ENCODE measurements at places on chromosomes 11 and 22.
A peak's percentile ranks its signal among the peaks of the same experiment; 100 is the strongest.

DNA sequence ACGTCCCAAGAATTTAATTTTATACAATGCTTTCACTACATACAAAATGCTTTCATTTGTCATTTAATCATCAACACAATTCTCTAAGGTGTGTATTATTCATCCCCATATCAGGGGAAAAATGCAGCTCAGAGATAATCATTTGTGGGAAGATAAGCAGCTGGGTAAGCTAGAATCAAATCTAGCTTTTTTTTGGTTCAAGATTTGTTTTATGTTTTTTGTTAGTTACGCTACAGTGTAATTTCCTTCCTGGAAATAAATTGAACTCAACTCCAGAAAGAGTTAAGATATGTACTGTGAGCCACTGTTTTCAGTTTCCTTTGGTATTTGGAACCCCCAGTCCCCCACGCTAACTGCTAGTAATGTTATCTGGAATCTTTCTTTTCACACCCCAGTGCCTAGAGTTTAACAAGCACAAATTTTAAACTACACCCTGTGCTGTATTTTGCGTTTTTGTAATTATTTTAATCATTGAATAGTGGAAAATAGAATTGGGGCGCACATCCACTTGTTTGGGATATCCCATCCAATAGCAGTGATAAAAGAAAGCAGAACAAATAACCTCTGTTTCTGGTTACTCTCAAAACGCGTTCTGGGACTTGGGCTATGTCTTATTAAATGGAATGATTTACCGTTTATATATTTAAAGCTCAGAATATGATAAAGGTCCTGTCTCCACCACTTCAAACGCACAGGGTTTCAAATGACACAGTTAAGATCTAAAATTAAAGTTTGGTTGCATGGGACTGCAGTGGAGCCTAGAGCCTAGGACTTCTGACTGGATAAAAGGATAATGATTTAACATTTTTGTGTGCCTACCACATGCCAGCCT, 2.1 kb upstream of the HSPA8 start:
- DNase-seq: peak; percentile 53

DNA sequence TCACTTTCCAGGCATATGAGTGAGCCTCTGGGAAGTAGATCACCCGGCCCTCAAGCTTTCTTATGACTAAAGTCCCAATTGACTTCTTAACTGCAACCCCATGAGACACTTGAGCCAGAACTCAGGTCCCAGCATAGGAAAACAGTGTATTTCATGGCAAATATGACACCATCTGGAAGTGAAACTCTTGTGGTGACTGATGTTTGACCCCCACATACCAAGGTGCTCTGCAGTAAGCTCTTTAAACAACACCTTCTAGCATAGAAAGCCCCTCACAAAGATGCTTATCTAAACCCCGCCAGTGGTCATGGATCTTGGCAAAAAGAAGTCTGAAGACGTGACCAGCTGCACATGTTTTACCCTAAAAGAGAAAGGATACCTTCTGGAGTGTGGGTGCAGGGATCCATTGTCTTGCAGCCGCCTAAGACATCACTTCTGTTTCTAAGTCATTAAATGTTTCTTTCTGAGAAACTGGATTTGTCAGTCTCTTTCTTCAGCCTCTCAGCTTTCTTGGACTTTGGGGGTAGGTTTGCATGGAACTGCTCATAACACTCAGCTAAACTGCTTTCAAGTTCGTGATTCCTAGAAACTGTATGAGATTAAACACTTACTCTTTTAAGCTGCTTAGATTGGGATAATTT, 7.4 kb upstream of the PELI3 start:
- DNase-seq: no peak

GRCh38 chr22:49208768-49209252, 618.9 kb downstream of the BRD1 start:
- peak; percentile 20 for DNase-seq

DNA sequence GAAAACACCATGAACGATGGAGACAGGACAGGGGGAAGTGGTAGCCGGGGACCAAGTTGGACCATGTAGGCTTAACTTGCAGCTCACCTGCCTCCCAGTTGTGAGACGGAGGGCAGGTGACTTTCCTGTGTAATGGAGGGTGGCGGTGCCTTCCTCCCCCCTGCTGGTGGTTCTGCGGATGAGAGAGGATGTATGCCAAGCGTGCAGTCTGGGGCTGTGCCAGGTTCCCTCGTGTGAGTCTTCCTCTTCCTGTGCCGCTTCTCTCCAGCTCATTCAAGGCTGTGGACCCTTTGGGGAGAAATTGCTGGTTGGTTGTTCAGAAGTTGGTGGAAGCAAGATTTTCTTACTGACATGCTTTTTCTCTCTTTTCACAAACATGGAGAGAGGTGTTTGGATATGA, 35.1 kb downstream of the MPPED1 start:
- DNase-seq: peak; percentile 8

DNA sequence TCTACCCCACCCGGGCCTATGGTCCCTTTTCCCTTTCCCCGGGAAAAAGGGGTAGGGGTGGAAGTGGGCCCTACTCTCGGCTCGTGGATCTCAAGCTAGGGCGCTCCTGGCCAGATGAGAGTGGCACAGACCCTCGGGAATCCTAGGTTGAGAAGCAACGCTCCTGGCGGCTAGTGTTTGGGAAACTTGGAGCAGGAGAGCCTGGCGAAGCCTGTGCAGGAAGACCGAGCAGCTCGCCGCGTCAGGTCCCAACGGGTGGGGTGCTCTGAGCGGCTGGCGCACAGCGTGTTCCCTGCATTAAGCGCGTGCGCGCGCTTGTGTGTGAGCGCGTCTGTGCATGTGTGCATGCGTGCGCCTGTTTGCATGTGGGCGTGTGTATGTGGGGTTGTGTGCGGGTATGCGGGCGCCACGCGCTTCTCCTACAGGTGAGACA, 7.1 kb upstream of the FLI1 start:
- peak; percentile 80 for DNase-seq

DNA sequence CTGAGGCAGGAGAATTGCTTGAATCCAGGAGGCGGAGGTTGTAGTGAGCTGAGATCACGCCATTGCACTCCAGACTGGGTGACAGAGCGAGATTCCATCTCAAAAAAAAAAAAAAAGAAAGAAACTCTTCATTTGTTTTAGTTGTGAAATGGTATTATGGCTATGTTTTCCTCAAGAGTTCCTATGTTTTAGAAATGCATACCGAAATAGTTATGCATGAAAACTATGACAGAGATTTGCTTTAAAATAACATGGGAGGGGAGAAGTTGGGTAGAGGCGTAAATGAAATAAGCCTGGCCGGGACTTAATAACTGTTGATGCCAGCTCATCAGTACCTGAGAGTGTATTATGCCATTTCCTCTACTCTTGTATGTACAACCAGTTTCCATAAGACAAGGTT, 48.3 kb downstream of the FEZ1 start:
- DNase-seq: no peak

DNA sequence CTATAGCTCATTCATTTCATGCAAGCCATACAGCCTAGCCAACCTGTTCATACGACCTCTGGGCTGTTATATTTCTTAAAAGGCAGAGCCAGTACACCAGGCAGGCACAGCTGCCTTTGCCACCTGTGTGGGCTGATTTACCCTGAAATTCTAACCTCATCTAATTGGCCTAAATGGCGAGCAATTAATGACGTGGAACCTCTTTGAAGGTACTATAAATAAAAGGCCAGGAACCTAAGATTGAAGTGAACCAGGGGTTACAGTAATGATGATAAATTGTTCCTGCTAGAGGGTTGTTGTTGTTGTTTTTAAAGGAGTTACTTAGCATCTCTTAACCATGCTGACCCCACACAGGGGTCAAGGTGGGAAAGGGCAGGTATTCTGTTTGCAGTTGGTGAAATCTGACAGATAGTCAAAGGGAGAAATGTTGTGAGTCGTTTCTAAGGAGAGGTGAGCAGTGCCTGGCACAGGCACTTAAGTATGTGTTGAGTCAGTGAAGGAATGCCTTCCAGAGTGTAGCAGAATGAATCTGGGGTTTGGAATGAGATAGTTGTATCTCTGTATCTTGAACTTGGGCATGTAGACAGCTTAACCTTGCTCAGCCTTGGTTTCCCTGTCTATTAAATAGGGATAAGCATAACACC, 213.5 kb upstream of the NAV2 start:
- no peak for DNase-seq

DNA sequence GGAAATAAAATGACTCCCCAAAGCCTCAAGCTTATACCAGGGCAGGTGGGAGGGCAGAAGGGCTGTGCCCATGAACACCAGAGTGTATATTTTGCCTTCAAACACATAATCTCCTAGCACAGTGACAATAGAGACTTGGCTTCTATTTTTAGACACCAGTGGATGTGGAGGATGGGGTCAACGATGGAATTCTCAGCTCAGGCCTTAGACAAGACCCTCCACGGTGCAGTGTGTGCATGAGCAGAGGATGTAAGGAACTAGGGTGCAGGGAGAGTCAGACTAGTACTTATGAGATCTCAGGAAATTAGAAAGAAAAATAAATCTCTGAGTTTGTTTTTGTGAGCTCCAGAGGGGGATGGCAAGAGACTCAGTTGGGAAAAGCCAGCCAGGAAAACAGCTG, 113.6 kb upstream of the CADM1 start:
- DNase-seq: no peak

GRCh38 chr11:1693327-1694063, 3.5 kb upstream of the KRTAP5-6 start:
- DNase-seq: peak; percentile 86

DNA sequence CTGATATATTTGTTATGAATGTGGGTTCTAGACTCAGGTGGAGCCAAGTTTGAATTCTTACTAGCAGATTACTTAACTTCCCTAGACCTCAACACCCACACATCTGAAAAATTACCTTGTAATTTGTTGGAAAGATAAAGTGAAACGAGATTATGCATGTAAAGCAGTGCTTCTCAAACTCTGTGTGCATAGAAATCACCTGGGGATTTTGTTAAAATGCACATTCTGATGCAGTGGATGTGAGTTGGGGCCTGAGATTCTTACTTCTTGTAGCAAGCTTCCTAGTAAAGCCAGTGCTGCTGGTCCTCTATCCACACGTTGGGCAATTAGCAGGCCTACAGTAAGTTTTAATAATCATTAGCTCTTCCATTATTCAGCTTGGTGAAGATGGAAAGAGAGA, 15.1 kb upstream of the CEP295 start:
- no peak for DNase-seq

- DNase-seq: no peak
Observed at GRCh38 chr11:8386134-8386864, 122.6 kb upstream of the LMO1 start.

GRCh38 chr11:118914178-118914918, 11.4 kb downstream of the BCL9L start:
- peak; percentile 87 for DNase-seq

GRCh38 chr11:133285359-133285758, 246.9 kb downstream of the OPCML start:
- no peak for DNase-seq

GRCh38 chr11:94676814-94677213, 91.3 kb upstream of the AMOTL1 start:
- no peak for DNase-seq

- DNase-seq: no peak
Observed at GRCh38 chr11:82671451-82671850, 62.2 kb downstream of the FAM181B start.

- DNase-seq: peak; percentile 42
Observed at GRCh38 chr11:11036848-11037732, 179.2 kb upstream of the ZBED5 start.

DNA sequence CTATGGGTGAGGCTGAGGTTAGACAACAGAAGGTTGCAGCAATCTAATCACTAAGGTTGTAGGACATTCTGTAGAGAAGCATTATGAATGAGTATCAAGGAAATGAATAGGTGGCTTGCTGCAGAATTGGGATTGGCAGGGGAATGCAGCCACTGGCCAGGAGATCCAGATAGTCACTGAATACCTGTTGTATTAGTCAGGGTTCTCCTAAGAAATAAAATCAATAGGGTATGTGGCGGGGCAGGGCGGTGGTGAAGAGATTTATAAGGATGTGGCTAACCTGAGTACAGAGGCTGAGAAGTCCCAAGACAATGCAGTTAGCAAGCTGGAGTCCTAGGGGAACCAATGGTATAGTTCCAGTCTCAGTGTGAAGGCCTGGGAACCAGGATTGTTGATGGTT, 163.0 kb downstream of the SPON1 start:
- no peak for DNase-seq

DNA sequence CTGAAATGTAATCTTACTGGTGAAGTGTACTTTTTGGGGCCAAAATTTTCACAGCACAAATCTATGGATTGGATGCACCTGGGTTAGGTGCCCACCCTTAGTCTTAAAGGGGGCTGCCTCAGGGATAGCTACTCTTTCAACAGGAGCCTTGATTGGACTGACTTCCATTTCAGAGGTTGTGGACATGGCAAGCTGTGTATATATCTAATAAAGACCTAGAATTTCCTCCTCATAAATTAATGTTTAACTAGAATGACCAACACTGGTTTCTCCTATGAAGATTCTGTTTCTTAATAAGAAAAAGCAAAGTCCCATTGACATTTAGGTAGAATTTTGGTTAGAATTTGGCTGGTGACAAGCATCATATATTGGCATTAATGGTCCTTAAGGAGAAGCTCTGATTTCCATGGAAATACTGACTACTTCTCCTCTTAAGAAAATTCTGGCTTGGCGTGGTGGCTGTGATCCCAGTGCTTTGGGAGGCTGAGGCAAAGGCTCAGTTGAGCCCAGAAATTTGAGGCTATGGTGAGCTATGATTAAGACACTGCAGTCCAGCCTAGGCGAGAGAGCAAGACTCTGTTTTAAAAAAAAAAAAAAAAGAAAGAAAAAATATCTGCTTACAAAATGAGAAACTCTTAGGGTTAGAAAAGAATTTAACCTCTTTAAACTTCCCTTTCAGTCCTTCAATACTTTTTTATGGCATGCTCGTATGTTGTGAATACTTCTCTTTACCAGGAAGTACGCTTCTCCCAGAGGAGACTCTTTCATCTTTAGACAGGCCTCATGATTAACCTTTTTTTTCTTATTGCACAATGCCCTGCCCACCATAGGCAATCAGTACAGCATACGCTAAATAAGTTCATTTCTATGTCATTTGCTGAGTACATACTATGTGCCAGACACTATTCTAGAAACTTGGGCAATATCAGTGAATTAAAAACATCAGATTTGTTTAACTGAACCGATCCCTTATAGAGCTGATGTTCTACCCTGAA, 77.2 kb downstream of the PRR5L start:
- no peak for DNase-seq

GRCh38 chr11:12963792-12964536, 45.2 kb upstream of the RASSF10 start:
- DNase-seq: peak; percentile 78

GRCh38 chr11:15901054-15901453, 455.3 kb downstream of the SOX6 start:
- no peak for DNase-seq

DNA sequence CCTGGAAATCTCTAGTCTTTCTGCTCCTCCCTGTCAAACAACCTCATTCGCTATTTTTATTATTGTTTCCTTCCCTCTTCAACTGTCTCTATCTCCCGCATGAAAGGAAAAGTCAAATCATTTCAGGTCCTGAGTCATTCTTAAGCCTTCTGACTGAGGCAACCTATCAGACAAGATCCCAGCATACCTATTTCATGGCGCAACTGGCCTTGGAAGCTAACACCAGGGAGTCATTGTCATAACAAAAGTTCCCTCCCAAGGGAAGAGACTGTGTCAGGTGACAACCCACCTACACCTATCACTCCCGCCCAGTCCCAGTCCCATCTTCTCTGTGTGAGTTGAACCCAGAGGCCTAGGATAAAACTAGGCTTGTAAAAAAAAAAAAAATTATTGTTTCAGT, 10.2 kb upstream of the ARHGAP42 start:
- no peak for DNase-seq

- no peak for DNase-seq
Observed at GRCh38 chr11:67213178-67213621, 53.1 kb upstream of the GRK2 start.

GRCh38 chr22:22941831-22942510, 54.4 kb downstream of the IGLL5 start:
- no peak for DNase-seq

GRCh38 chr22:27100789-27101188, 443.4 kb downstream of the MIAT start:
- no peak for DNase-seq
